ENCODE measurements at places on chromosomes 3 and 15. TPM values are rescaled to one million over a fixed set of nuclear protein-coding genes. Genes with fewer than 3 reads are reported as not detected.

The ADGRG7 gene
- not detected for total RNA-seq

DNA sequence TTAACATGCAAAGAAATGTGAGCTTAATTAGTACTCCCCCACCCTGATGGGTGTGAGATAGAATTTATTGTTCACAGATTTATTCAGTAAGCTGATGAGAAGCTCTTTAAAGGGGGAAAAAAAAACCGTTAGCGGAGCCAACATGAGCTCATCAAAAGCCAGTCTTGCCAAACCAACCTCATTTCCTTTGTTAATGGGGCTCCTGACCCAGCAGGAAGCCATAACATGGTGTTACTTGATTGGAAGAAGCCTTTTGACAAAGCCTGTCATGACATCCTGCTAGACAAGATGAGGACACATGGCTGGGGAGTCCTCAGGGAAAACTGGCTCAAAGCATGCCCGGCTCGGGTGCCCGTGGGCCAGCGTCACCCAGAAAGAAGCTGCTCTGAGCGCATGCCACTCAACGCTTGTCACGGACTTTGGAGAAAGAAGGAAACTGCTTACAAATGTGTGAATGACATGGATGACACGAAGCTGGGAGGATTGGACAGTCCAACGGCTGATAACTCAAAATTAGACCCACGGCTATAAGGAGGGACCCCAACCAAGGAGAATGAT is 64.6 kb downstream of the SLCO2A1 start:
- DNase-seq = no peak

The HRG gene
- not detected for total RNA-seq

DNA sequence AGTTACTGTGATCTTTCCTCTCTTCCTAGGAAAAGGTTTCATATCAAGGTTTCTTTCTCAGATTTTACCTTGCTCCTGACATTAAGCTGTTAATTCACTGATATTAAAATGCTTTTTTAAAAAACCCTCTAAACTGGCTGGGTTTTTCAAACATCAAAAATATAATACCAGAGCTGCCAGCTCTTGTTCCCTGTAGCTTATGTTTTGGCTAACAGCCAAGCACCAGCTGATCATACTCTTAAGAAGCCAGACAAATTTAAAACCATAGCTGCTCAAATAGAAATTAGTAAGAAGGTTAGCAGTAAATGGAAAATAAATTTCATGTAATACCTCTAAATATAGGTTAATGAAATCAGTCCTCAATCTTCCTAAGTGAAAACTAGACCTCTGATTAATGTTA is 657.5 kb downstream of the GRM7 start:
- DNase-seq = no peak

DNA sequence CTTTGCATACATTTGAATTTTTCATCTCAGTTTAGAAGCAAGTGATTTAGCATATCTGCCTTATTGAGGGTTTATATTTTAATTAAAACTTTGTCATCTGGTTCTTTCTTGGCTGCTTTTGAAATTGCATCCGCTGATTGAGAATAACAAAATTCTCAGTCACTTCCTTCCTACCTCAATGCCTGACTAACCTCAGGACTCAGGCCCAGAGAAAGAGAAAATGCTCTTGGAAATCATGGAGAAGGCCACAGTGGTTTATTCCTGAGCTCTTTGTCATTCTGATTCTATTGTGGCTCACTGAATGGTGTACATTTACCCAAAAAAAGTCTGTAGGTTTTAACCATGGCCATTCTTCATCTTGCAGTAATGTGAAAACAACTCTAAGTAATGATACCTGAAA is 533.9 kb downstream of the TBL1XR1 start:
- no peak for DNase-seq

DNA sequence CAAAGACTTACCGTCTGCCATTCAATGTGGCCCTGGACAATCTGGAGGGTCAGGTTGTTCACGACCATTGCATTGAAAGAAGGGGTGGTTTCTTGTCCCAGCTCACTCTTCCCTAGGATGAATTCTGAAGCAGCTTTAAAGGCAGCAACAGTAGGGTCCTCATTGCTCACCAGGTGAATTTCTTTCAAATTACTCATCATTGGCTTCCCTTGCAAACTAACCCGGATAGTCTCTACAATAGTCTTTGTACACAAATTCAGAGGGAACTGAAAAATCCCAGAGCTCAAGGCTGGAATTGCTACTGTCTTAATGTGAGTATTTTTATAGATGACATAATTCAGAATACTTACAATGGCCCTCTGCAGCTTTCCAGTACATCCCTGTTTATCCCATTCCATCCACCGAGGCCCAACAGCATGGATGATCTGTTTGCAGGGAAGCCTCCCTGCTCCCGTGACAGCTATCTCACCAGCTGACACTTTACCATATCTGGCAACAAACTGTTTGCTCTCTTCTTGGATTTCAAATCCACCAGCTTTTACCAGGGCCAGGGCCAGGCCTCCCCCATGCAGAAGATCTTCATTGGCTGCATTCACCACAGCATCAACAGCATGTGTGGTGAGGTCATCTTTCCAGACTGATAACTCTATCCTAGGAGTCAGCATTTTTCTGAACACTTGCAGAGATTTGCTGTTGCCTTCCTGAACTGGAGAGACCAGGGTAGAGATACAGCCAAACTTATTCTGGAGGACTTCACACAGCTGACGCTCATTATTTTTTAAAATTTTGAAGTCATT is 8.6 kb downstream of the PARP9 start:
- DNase-seq = no peak

The COX17 gene
- total RNA-seq = 94.7 TPM

DNA sequence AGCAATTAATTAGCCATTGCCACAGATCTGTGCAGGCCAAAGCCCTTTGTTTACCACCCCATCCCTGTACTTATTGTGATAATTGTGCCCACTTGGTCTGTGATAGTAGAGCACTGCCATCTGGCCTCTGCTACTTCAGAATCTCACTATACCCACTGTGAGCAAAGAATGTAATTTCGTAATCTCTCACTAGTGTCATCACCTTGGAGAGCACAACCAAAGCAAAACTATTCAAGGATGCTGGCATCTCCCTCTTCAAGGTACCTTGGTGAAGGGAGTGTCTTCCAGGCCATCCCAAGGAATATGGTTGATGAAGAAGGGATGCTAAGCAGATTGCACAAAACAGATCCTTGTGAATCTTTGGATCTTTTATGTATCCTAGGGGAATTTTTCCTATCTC is 34.7 kb upstream of the NOX5 start:
- DNase-seq = no peak
